KG1 (cell line): ENCODE measurements at places on chromosomes 13 and 19.

- DNase-seq: no peak
Measured at GRCh38 chr19:32233091-32233490, 112.3 kb upstream of the ZNF507 start.

GRCh38 chr19:27691991-27692390 lies 1521.0 kb downstream of the UQCRFS1 start:
- DNase-seq: no peak

DNA sequence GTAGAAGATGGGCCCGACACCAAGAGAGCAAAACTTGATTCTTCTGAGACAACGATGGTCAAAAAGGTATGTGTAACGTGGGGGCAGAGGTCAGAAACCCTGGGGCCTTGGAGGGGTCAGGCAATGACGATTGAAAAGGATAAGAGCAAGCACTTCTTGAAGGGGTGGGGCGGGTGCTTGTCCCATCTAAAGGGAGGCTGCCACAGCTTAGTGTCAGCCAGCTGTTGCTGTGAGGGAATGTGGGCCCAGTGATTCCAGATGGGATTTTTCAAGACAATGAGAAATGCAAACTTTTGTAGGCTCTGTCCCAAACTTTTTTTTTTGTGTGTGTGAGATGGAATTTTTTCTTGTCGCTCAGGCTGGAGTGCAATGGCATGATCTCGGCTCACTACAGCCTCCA lies 24.5 kb downstream of the SAE1 start:
- no peak for DNase-seq

DNA sequence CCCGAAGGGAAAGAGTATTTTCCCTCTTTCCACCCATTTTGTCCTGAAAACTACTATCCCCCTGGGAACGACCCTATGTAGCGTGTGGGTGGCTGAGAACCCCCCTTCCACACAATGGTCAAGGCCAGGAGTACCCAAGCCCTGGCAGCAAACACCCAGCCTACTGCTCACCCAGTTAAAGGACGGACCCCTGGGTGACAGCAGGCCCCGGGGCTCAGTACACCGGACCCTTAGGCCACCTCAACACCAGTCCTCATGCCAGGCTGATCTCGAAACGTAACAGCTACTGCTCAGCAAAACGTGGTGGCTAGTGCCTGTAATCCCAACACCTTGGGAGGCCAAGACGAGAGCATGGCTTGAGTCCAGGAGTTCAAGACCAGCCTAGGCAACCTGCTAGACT lies 1.4 kb downstream of the ANKRD27 start:
- no peak for DNase-seq

- DNase-seq: no peak
Measured at GRCh38 chr19:13840305-13841085, 36.4 kb upstream of the NANOS3 start.

DNA sequence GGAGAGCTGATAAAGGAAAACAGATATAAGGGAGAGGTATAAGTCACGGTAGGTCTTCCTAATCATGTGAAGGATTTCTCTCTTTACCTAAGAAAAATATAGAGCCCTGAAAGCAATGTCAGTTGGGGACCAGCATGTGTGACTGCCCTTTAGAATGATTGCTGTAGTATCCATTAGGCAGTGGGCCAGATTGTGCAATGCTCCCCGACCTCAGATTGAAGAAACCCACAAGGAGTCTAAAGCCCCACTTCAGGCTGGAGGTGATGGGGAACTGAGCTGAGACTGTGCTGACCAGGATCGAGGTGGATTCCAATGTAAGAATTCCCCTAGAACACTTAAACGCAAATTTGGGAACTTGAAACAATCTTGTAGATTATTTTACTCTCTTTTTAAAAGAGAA lies 614.4 kb downstream of the LIG4 start:
- no peak for DNase-seq

- no peak for DNase-seq
Measured at GRCh38 chr13:73870970-73871935, 263.0 kb downstream of the KLF12 start.

- no peak for DNase-seq
Measured at GRCh38 chr13:19927117-19927748, 31.3 kb upstream of the ZMYM2 start.

- peak; percentile 9 for DNase-seq
Measured at GRCh38 chr19:34428549-34429285, 536 bp downstream of the UBA2 start.

- DNase-seq: no peak
Measured at GRCh38 chr13:50917572-50917971, 8.0 kb downstream of the RNASEH2B start.

DNA sequence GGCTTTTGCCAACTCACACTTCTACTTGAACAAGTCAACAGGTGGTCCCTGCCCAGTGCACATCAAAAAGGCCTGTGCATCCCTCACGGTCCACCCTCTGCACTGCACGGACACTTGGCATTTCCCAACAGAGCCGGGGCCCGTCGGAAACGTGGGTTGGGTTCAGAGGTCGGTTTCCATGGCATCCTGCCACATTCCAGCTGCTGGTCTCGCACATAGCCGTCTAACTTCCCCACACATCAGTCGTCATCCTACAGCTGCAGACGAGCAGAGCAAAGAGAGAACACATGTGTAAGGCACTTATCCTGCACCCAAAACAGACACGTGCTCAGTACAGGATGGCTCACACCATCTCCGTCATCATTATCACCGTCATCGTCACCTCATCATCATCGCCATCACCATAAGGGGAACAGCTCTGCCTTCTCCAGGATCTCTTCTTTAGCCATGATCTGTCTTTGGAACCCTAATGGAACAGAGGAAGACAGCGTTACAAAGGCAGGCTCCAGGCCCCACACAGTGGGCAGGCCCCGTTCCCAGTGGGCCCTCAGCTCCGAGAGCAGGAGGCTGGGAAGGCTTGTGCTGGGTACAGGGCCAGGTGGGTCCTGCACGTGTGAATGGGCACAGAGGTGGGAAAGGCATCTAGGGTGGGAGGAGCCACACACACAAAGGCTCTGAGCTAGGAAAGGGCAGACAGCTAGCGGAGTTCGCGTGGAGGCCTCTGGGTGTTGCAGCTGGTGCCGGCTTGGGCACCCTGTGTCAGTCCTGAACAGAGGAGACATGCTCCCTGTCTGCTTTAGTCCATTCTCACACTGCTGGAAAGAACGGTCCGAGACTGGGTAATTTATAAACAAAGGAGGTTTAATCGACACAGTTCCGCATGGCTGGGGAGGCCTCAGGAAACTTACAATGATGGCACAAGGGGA lies 170.8 kb upstream of the SOX1 start:
- DNase-seq: no peak

- no peak for DNase-seq
Measured at GRCh38 chr13:110432522-110432921, 125.4 kb downstream of the COL4A2 start.

DNA sequence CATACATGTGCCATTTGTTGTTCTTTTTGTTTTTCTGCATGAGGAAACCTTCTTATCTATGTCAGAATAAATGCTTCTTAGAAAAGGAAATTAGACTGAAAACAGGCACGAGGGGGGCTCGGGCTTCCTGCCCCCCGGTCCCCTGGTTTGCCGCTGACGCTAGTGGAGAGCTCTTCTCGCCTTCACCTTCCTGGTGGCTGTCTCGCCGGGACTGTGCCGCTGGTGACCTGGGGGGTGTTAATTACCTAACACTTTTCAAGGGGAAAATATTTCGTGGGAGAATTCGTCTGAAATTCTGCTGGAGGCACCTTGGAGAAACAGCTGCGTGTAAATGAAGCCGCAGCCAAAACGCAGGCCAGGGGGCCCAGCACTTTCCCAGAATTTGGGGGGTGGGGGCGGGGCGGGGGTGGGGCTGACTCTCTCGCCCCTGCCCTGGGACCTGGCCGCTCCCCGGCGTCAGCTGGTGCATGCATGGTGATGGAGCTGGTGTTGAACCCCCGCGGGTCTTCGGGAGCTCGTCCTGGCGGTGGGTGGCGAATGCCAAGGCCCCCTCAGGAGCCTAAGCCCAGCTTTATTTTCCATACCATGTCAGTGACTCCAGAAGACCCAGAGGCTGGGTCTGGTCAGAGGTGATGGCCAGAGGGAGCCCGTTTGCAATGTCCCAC lies 58.3 kb upstream of the MCF2L start:
- DNase-seq: no peak

- DNase-seq: no peak
Measured at GRCh38 chr13:31111136-31111535, 50.6 kb downstream of the HSPH1 start.

DNA sequence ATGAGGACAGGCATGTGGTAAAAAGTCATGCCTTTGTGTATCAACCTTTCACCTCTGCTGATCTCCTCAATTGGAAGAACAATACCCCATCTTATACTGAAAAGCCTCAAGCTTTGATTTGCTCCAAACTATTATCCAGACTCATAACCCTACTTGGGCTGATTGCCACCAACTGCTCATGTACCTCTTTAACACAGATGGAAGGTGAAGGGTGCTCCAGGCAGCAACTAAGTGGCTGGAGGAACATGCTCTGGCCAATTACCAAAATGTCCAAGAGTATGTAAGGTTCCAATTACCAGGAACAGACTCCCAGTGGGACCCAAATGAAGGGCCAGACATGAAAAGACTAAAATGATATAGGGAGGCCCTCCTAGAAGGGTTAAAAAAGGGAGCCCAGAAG lies 78.3 kb downstream of the ZNF486 start:
- DNase-seq: no peak

DNA sequence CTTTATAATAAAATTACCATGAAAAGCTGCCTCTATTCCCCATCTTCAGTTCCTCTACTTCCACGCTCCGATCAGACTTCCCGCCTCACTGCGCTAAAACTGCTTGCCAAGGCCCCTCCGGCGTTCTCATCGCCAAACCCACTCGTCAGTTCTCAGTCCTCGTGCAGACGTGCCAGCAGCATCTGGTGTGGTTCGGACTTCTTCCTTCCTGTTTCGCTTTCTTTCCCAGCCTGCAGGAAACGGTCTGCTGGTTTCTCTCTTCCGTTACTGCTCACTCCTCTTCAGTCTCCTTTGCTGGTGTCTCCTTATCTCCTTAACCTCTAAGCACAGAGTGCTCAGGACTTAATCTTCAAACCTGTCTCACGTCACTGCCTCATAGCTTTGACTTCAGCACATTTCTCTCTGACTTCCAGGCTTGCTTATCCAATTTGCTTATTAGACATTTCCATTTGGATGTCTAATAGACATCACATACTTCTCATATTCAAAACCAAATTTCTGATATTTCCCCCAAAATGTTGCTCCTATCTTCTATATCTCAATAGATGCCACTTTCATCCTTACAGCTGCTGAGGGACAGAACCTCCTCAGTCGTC lies 40.3 kb downstream of the RCBTB2 start:
- peak; percentile 80 for DNase-seq

DNA sequence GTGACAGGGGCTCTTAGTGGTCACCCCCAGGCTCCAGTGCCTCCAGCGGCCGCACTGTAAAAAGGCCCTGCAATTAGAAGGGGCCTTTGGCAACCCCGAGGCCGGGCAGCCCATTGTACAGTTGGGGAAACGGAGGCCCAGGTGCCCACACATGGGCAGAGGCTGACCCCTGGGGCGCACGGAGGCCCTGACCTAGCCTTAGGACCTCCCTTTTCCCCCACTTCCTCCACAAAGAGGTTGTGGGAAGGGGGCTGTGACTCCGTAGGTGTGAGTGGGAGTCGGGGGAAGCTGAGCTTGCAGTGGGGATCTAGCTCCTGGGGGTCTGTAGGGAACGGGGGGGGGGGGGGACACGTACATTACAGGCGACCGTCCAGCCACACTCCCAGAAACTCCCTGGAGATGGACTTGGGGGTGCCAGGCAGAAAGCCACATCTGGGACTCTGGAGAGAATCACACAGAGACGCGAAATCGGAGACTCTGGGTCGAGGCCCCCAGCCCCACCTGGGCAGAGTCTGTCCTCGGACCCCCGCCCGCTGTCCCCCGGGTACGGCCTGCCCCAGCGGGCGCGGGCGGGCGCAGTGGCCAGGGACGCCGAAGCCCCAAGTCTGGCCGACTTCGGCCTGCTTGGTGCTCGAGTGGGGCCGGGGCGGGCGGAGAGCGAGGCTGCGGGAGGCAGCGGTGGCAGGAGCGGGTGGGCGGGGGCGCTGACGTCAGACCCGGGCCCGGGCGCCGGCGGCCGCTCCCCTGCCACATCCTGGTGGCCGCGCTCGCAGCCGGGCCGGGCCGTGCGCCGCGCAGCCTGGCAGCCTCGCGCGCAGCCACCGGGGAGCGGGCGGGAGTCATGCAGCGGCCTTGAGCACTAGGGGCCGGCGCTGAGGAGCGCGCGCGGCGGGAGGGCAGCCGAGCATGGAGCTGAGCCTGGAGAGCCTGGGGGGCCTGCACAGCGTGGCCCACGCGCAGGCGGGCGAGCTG lies at the start of gene ONECUT3:
ONECUT3 (plus strand) TSS at position 750 of the 972 bp plus-strand sequence; CDS start at position 907, 157 bp downstream.
- no peak for DNase-seq

DNA sequence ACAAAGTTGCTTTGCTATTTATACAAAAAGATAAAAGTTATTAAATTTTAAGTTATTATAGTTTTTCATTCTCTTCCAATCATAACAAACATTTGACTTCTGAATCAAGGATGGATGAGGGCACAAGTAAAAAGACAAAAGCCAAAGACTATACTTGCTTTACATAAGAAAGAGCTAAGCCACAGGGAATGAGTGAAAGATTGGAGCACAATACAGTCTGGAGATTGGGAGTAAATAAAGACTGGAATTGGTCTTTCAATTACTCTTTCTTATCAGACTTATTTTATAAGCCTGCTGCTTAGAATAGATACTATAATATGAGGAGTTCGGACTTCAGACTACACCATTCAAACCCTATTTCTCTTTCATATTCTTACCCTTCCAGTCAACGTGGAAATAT lies 1874.1 kb upstream of the PRR20A start:
- no peak for DNase-seq

DNA sequence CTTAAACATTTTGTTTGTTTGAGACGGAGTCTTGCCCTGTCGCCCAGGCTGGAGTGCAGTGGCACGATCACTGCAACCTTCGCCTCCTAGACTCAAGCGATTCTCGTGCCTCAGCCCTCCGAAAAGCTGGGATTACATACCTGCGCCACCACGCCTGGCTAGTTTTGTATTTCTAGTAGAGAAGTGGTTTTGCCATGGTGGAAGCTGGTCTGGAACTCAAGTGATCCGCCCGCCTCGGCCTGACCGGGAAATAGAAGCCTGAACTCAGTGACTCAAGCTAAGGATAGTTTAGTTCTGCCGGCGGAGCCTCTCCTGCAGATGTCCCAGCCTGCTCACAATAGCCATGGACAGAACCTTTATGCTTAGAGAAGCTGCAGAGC lies 53.0 kb upstream of the ZNF254 start:
- DNase-seq: peak; percentile 42

DNA sequence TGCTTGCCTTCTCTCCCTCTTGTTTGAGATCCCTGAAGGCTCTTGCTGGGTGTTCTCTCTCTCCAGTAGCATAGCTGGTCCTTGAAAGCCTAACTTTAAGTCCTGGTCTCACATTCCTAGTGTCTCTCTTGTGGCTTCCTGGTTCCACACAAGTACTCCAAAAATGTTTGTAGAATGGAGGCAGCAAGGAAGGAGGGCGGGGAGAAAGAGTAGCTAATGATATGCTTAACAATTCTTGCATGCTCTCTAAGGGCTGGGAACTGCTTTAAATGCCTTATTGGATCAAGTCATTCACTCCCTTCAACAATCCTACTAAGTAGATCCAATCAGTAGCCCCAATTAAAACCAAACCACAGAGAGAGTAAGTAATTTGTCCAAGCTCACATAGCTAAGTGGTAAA lies 357.3 kb downstream of the KLF5 start:
- DNase-seq: no peak
